Islet precursor cell (in vitro differentiated cells): ENCODE measurements at places on chromosomes 13 and 19.

DNA sequence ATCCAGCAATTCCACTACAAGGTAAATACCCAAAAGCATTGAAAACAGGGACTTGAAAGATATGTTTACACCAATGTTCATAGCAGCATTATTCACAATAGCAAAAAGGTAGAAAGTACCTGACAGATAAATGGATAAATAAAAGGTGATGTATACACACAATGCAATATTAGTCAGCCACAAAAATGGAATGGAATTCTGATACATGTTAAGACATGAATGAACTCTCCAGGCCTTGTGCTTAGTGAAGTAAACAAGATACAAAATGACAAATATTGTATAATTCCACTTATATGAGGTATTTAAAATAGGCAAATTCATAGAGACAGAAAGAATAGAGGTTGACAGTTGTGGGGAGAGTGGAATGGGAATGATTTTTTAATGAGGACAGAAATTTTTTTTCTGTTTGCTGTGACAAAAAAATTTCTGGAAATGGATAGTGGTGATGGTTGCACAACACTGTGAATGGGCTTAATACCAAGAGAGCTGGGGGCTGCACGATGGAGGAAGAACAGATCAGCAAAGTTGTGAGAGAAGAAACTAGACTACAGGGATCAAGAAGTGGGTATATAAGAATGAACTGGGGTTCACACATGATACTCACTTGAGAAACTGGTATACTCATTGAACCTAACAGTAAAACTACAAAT is 137.2 kb downstream of the MZT1 start:
- DNase-seq = no peak

DNA sequence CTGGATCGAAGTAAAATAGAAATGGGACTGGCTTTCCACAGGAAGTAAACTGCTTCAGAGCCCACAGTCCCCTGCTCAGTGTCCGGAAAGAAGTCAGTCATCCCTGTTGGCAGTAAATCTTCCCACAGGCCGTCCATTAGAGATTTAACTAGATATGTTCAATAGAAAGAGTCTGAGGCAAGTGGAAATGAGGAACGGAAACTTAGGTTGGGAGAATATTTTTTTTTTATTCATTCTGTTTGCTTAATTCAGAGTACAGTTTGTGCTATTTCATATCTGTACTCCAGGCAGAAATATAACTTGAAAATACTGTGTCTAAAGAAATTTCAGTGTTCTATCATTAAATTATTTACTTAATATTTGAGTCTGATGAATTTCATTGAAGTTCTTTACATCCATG is 22.7 kb downstream of the SLC25A15 start:
- no peak for DNase-seq

DNA sequence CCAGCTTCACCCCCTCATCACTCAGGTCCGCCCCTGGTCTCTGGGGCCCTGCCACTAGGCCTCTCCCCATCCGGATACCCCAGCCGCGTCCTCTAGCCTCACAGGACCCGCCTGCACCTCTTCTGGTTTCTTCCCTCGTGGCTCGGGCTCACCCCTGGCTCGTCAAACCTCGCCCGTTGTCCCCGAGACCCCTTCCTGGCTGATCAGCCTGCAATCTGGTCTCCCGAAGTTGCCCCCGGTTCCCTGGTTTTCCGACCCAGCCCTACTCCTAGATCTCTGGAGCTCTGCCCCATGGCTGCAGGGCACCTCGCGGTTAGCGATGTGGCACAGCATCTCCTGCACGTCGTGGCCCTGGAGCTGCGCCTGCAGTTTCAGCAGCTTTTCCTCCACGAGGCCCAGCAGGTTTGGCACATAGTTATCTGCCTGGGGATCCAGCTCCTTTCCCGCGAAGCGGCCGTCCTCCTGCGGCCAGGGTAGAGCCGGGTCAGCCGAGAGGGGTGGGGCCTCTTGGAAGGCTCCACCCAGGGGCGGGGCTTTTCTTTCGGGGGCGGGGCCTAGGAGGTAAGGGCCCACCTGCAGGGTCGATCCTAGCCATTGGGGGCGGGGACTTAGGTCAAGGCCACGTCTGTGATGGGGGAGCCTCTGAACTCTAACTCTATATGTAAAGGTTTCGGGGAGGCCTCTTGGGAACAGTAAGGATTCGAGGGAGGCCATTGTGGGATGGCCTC is 2.4 kb upstream of the RGL3 start:
- peak; percentile 83 for DNase-seq

- DNase-seq = peak; percentile 24
These were observed 36.5 kb downstream of the GJA3 start for GRCh38 chr13:20124303-20124702.

GRCh38 chr19:405121-405965 is 3.6 kb downstream of the C2CD4C start:
- DNase-seq = peak; percentile 52

GRCh38 chr19:2191456-2192310 is 27.9 kb downstream of the DOT1L start:
- DNase-seq = no peak

DNA sequence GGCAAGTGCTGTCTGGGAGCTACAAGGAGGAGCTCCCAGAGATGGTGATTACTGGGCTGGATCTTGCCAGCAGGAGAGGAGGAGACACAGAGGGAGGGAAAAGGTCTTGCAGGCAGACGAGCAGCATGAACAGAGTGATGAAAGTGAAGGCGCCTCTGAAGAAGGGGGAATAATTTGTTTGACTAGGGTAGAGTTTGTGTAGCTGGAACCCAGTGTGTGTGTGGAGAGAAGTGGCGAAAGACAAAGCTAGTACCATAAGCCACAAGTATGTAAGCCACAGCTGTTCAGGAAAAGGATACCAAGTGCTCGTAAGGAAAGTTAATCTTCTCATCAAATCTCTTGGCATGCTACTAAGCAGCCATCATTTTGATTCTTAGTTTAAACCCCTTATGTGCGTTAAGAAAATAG is 5.4 kb downstream of the FLT1 start:
- DNase-seq = no peak

DNA sequence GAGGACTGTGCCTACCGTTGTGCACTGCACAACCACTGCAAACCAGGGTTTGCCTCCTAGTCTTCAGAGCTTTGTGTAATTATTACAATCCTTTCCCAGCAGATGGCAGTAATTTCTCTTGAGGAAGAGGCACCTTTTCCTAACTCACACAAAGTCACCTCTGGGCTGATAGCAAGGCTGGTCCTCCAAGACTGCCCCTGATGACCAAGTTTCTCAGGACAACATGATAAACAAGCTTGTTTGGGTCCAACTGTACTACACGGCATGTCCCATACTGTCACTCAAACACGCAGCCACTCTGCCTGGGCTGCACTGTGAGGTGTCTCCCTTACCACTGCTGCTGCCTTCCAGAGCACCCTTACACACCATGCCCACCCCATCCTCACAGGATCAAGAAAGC is 39.3 kb downstream of the RFXAP start:
- peak; percentile 60 for DNase-seq

DNA sequence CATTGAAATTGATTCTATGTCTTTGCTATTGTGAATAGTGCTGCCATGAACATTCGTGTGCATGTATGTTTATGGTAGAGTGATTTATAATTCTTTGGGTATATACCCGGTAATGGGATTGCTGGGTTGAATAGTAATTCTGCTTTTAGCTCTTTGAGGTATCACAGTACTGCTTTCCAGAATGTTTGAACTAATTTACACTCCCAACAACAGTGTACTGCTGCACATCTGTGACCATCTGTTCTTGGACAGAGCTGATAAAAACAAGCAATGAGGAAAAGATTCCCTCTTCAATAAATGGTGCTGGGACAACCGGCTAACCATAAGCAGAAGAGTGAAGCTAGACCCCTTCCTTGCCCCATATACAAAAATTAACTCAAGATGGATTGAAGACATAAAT is 231.0 kb downstream of the MYO16 start:
- DNase-seq = no peak

DNA sequence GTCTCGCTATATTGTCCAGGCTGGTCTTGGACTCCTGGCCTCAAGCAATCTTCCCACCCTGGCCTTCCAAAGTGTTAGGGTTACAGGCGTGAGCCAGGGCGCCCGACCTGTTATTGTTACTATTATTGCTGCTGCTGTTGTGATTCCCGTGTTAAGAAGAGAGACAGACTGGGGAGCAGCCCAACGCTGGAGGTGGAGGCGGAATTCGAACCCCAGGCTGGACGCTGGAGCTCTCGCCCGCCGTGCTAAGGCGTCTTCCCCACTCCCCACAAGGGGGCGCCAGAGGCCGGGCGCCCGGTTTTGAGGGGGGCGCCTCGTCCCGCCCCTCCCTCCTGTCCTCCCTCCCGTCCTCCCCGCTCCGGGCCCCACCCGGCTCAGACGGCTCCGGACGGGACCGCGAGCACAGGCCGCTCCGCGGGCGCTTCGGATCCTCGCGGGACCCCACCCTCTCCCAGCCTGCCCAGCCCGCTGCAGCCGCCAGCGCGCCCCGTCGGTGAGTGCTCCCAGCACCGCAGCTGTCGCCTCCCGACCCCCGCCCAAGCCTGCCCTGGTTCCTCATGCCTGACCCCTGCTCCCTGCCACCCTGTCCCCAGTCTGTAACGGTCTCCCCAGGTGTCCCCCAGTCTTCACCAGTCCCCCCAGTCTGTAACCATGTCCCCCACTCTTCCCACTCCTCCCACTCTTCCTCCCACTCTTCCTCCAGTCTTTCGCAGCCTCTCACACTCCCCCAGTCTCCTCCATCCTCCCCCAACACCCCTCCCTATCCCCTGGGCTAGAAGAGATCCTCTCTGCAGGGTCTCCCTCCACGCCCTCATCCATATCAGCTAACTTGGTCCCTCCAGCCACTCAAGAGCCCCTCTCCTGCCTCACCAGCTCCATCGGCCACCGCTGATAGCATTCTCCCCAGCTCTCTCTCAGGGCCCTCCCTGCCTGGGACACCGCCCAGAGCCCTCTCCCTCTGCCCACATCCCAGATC is at the start of gene EHD2:
Gene EHD2 (plus strand): TSS at position 377 of the 976 bp plus-strand sequence. CDS start 3,191 bp downstream, outside the sequence.
- no peak for DNase-seq

GRCh38 chr19:55546822-55547614 is 1.7 kb upstream of the SBK3 start:
- DNase-seq = no peak

DNA sequence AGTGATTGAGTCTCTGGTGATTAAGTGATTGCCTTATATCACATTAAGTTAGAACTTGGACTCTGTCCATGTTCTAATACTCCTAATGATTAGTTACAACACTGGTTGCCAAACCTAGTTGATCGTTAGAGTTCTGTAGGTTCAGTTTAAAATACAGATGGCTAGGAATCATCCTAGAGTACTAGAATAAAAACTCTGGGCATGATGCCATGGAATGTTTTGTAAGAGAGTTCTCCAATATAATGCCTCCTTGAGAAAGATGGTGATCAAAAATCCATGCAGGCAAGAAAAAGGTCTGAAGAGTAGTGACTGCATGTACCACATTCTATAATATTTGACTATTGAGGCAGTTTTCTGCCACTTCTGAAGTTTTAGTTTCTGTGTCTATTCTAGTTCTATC is 176.3 kb downstream of the GPC5 start:
- DNase-seq = no peak
